ENCODE measurements at places on chromosomes 1 and 21.

GRCh38 chr21:30243691-30244090 lies 27.8 kb upstream of the CLDN8 start:
- no peak for DNase-seq

- DNase-seq = peak; percentile 71
Measured at GRCh38 chr21:34807881-34808568, 139.2 kb downstream of the CLIC6 start.

- no peak for DNase-seq
Measured at GRCh38 chr1:42999308-42999707, 40.6 kb upstream of the SLC2A1 start.

DNA sequence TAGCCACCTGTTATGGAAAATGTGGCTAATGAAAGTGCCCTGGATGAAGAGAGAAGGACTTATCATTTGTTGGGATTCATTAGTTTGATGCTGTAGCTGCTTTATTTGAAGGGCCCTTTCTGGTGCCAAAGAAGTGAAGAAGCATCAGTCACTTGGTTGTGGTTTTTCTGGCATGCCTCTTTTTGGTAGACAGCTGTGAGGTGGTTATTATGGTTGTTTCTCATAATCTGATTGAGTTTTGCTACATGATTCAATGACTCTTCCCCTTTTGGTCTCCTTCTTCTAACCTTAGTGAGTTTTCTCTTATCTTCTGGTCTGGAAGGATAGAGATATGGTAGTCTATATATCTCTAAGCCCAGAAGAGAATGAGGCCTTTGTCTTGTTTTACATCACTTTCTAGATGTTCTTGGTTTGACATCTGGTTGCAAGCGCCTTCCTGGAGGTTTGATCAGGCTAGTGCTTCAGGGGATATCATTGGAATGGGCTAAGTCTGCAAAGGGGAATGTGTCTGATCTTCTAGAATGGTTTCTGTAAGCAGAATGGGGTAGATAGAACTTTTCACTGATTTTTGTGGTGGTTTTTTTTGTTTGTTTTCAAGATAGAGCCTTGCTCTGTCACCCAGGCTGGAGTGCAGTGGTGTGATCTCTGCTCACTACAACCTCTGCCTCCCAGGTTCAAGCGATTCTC lies 26.0 kb downstream of the ARID1A start:
- no peak for DNase-seq

Data from umbilical cord (tissue), 2 donors.